ENCODE measurements at places on chromosomes 12 and 14.

- DNase-seq = no peak
Measured at GRCh38 chr12:111978545-111978944, 34.4 kb downstream of the TMEM116 start.

DNA sequence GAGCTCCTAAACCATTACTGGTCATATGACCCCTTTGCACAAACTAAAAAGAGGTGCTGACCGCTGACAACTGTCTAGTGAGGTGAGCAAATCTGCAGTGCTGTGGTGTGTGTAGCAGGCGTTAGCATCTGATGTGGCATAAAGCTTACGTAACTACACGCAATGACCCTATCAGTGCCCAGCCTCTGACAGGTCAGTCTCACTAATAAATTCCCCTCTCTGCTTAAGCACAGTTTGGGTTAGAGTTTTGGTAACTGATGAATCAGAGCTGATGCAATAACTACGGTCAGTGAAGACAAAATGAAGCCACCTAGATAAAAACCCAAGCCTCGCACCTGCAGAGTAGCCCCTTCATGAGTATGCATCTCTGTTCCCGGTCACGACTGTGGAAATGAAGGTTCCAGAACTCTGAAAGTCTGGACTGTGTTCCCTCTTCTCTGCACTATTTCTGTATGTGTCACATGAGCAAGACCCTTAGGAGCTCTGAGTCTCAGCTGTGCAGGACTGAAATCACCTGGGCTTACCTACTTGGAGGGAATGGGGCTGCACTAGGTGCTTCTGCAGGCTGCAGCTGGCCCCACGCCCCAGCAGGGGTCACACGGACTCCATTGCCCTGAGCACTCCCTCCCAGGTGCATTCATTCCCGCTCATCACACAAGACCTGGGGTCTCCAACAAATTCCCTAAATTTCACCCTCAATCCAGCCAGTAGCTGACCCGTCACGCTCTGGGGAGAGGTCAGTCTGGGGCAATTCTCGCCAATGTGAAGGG, 54.4 kb downstream of the RIMBP2 start:
- DNase-seq = no peak

GRCh38 chr14:102602421-102603292, 10.2 kb downstream of the RCOR1 start:
- DNase-seq = no peak

DNA sequence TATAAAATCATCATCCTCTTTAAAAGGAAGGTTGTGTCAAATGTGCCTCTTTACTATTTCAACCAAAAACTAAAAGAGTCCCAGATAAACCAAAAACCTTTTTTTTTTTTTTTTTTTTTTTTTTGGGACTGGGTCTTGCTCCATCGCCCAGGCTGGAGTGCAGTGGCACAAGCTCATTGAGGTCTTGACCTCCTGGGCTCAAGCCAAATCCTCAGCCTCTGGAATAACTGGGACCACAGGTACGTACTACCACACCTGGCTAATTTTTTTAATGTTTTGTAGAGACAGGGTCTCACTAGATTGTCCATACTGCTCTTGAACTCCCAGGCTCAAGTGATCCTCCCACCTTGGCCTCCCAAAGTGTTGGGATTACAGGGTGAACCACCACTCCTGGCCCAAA, 16.4 kb upstream of the SELPLG start:
- no peak for DNase-seq
